Right renal cortex interstitium (tissue), 3 donors: ENCODE measurements at places on chromosomes 6 and 20. TPM values are rescaled to one million over a fixed set of nuclear protein-coding genes. Genes with fewer than 3 reads are reported as not detected.

DNA sequence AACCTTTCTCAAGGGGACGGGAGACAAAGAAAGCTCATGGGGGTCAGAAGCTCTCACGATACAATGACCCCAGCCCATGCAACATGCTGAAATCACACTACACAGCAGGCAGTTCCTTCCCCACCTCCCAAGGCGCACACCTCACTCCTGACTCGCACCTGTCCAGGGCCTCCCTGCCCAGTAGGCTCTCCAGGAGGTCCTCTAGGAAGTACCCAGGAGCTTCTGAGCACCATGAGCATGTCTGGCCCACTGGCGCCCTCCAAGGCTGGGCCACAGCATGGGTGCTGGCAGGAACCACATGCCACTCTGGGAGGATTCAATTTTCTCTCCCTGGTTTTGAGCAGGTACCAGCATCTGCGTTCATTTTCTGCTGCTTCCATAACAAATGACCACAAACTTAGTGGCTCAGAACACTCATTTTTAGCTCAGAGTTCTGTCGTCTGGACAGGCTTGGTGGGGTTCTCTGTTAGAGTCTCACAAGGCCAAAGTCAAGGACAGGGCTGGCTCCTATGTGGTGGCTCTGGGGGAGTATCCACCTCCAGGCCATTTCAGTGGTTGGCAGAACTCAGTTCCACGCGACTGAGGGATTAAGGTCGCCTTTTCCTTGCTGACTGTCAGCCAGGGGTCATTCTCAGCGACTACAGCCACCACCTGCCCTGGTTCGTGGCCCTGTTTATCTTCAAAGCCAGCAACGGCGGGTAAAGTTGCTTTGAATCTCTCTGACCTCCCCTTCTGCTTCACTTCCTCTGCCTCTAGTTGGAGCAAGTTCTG, 32.7 kb downstream of the ACSS1 start:
- no peak for DNase-seq

GRCh38 chr6:140729521-140729920, 1355.1 kb upstream of the CITED2 start:
- no peak for DNase-seq

GRCh38 chr6:117677553-117678141, 2.4 kb downstream of the NUS1 start:
- DNase-seq: no peak

GRCh38 chr6:79712144-79712543, 81.0 kb downstream of the SH3BGRL2 start:
- DNase-seq: no peak

GRCh38 chr6:47967843-47968242, 143.2 kb downstream of the PTCHD4 start:
- no peak for DNase-seq

DNA sequence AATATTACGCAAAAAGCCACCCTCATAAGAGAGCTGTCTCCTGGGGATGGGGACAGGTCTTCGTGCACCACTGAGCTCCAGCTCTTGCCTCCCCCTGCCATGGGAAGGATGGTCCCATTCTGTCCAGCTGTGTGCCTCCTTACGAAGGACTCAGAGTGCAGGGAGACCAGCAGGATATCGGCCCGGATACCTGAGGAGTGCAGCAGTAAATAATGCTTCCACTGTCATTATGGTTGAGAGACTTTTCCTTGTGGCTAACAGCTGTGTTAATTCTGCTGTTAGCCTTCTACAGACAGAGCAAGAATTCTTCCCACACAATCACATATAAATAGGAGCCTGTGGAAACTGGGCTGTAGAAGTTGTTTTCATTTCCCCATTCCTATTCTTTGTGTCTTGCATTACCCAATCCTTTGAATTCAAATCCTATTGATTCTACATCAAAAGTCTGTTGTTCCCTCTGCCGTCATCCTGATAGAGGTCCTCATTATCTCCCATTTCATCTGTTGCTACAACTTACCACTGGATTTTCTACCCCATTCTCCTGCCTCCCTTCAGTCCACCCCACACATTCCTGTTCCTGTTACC, 364.6 kb upstream of the SOX4 start:
- DNase-seq: no peak

DNA sequence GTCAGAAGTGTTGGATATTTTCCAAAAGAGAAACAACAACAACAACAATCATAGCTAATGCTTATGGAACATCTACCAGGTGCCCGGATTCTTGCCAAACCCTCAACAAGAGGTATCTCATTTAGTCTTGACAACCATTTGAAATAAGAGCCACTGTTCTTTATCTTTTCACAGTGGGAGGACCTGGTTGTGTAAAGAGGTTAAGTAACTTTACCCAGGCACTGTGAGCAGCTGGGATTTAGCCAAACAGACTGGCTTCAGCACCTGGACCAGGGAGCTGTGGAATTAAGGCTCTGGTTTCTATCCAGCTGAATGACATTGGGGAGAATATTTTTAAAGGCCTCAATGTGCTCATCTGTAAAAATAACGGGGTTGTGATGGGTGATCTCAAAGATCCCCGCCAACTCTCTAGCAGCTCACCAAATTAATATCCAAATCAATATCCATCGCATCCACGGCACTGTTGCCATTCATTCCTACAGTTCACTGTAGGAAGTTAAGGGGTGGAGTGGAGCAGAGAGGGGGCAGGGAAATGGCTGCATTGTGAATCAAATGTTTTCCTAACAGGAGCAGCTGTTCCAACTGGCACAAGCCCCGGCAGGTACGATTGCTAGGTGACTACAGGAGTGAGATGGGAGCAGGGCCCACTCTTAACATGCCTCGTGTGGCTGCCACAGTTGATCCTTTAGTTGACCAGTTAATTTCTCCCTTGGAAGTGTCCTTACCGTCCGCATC, 61.8 kb downstream of the GCNT2 start:
- no peak for DNase-seq

- no peak for DNase-seq
Observed at GRCh38 chr6:41624621-41625380, 13.5 kb upstream of the MDFI start.

GRCh38 chr6:156778454-156779205, 1.5 kb downstream of the ARID1B start:
- DNase-seq: no peak

DNA sequence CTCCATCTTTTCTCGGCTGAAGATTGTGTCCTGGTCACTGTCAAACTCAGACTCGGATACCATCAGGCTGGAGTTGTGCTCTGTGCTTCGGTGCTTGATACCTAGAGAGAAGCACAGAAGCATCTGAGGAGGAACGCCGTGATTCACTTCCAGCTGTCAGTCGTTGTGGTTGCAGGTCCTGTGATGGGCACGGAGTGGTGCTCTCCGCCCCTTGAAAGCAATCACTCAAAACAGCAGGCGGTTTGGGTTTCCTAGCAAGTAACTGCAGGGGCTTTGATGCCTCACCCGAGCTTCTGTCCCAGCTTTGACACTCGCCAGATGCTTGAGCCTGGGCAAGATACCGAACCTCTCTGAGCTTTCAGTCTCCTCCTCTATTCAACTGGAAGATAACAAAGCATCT, 52.5 kb downstream of the ALDH5A1 start:
- DNase-seq: peak; percentile 1

DNA sequence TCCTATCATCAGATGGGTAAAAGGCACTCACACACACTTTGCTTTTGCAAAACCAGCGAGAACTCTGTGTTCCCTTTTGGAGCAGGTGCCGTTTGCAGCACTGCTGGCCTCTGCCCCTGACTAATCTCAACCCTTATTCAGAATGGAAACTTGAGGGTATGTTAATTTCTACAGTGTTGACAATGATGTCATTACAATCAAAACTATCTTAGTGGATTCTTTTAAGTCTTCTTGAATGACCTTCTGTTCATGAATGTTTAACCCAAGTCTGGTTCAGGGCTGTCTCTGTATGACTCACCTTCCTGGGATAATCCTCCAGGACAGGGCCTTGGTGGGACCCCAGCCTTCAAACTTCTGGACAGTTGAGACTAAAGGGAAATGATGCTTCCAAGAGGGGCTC, 197.9 kb downstream of the CDH4 start:
- no peak for DNase-seq

- DNase-seq: no peak
Observed at GRCh38 chr6:9126878-9127560, 691.7 kb upstream of the SLC35B3 start.

DNA sequence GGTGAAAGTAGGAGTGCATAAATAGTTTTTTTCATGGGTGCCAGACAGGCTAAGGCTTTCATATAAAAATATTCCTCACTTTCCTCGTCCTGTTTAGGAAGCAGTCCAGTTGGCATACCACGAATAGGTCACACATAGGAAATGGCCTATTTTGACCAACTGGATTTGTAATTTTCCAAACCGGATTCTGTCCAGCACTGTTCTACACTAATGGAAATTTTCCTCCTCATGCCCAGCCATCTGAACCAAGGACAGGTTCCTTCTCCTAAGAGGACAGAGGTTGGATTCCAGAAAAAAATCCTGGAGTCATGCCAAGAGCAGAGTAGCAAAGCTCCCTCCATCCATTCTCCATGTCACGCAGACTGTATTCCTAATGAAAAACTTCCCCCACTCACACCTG, 43.1 kb downstream of the PANK2 start:
- no peak for DNase-seq

GRCh38 chr20:50333812-50334211, 143.2 kb downstream of the CEBPB start:
- DNase-seq: no peak

DNA sequence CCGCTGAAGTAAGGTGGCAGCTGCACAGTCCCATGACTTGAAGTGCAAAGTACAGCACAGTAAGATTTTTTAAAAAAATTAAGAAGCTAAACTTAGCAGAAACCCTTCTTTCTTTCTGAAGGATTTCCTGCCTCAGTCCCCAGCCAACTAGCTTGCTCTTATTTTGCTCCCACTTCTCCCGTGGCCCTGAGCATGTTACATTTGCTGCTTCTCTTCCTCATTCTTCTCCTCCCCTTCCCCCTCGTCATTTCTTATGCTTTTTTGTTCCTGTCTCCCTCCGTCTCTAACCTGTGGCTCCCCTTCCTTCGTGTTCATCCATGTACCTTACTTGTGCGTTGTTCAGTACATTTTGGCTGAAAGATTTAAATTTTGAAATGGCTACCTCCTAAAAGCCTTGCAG, 123.0 kb downstream of the SASH1 start:
- no peak for DNase-seq

GRCh38 chr6:168415098-168415992, 25.6 kb upstream of the SMOC2 start:
- no peak for DNase-seq

DNA sequence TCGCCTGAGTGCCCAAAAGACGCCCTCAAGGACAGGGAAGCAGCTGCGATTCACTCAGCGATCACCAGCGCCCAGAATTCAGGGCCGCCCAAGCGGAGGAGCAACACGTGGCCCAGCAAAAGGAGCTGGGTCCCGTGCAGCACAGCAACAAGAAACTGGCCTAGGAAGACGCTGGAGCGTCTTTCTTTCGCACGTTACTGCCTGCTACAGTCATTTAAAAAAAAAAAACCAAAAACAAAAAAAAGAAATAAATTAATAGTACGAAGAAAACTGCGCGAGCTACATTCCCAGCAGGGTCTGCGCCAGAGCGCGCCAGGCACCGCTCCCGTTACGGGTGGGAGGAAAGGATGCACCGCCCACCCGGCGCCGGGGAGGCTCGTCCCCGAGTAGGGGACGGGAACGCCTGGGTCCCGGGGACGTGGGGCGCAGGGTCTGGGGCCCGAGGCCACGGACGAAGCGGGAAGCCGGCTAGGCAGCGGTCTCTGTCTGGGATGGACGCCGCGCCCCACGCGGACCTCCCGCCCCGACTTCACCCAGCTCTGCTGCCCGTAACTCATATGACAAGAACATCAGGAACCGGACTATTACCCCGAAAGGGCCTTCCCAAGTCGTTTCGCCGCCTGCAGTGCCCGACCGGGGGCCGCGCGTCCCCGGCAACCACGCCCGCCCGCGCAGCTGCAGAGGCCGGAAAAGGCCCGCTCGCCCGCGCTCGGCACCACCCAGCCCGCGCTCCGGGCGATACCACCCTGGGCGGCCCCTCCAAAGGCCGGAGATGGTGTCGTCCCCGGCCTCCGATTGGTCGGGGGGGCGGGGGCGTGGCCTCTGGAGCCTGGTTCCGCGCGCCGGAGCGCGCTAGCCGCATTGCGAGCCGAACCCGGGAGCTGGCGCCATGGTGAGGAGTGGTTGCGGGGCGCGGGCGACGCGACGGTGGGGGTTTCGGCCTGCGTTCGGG, at the start of gene NOP56:
Gene NOP56 (plus strand): TSS at position 861 of the 952 bp plus-strand sequence. CDS start 29 bp downstream, at position 890.
- peak; percentile 86 for DNase-seq

DNA sequence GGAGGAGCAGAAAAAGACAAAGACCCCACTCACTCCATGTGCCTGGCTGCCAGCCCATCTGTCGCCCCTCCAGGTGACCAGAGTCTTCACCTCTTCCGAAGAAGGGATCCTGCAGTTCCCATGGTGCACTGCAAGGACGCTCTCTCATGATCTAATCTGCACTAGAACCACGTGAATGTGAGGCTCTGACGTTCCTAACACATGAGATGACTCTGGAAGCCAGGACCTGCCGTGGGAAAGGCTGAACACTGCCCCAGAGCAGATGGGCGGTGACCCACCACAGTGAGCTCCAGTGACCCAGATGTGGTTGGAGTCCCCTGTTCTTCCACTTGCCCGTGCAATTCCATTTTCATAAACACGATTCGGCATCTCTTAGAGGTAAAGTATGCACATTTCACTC, 39.6 kb upstream of the PDE10A start:
- no peak for DNase-seq

GRCh38 chr20:39691151-39691862, 729.2 kb downstream of the DHX35 start:
- no peak for DNase-seq

GRCh38 chr6:35681298-35681697, 7.4 kb downstream of the FKBP5 start:
- DNase-seq: no peak

GRCh38 chr6:906920-907319, 214.0 kb upstream of the EXOC2 start:
- DNase-seq: no peak

GRCh38 chr6:118101831-118102345, 194.8 kb downstream of the SLC35F1 start:
- DNase-seq: no peak

The STMND1 gene
- polyA plus RNA-seq: 0.26 TPM

The SIRPB1 gene
- 0.53 TPM for polyA plus RNA-seq

The ATP6V1G2 gene
- 7.5 TPM for polyA plus RNA-seq

The MTRF1L gene
- 26.3 TPM for polyA plus RNA-seq

The BMP7 gene
- 71.8 TPM for polyA plus RNA-seq

The TP53TG5 gene
- 1.3 TPM for polyA plus RNA-seq

The BNIP5 gene
- polyA plus RNA-seq: 0.19 TPM

The JAG1 gene
- 156 TPM for polyA plus RNA-seq

The SPDEF gene
- polyA plus RNA-seq: not detected

The DCDC2 gene
- polyA plus RNA-seq: 122 TPM

The LRP11 gene
- polyA plus RNA-seq: 38.6 TPM

The MYB gene
- 4.4 TPM for polyA plus RNA-seq

The MYO6 gene
- polyA plus RNA-seq: 103 TPM

The KHDRBS2 gene
- polyA plus RNA-seq: 2.1 TPM

The HMGCLL1 gene
- 3.5 TPM for polyA plus RNA-seq

The NDUFAF5 gene
- polyA plus RNA-seq: 28.0 TPM

The PTPRK gene
- polyA plus RNA-seq: 57.7 TPM

The RRAGD gene
- 34.5 TPM for polyA plus RNA-seq

The HAO1 gene
- 0.15 TPM for polyA plus RNA-seq

The CHRNA4 gene
- 8.1 TPM for polyA plus RNA-seq

The COL9A3 gene
- 19.5 TPM for polyA plus RNA-seq
